ENCODE measurements at places on chromosomes 2 and 18. TPM values are rescaled to one million over a fixed set of nuclear protein-coding genes. Genes with fewer than 3 reads are reported as not detected.

DNA sequence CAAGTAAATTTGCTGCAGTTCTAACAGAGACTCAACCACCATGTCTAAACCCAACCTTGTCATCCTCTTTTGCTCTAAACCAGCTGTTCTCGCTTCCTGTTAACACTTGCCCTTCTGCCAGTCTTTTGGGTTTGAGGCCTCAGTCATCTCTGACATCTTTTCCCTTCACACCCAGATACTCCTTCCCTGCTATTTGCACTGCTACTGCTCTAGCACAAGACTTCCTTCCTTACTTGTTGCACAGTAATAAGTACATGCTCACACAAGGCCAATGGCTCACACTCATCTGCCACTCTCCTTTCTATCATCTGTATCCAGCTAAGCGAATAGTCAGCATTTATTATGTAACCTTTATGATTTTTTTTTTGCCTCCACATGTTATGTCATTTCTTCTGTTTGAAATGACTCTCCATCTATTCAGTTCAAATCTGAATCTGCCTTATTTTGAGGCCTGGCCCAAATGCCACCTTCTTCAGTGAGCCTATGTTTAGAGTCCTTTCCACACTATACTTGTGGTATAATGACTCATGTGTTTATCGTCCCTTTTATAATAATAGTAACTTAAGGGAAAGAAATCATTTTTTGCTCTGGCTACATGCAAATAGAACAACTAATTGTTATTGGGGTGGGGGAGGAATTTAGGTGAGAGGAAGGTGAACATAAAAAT, 22.5 kb upstream of the CDKL4 start:
- H3K27me3 ChIP-seq = peaks cover 1% of the 10 kb centered on the region
- H3K4me3 ChIP-seq = no peak overlapping the region
- H3K36me3 ChIP-seq = no peaks in the 10 kb centered on the region
- H3K4me1 ChIP-seq = peaks cover 17% of the 10 kb centered on the region
- peak overlapping the region; percentile 19 for H3K27ac ChIP-seq
- DNase-seq = no peak

The ACTR3 gene
- 284 TPM for total RNA-seq

GRCh38 chr2:102235042-102235473, 48.2 kb downstream of the IL1RL2 start:
- H3K27ac ChIP-seq = no peak overlapping the region
- DNase-seq = no peak
- H3K4me3 ChIP-seq = no peak overlapping the region
- no peaks in the 10 kb centered on the region for H3K36me3 ChIP-seq

GRCh38 chr18:54222922-54223567, 1.4 kb downstream of the MBD2 start:
- no peaks in the 10 kb centered on the region for H3K36me3 ChIP-seq
- peaks cover 15% of the 10 kb centered on the region for H3K4me1 ChIP-seq
- no peak for DNase-seq
- H3K27me3 ChIP-seq = peaks cover 3% of the 10 kb centered on the region

The SLC5A7 gene
- total RNA-seq = not detected

GRCh38 chr2:47422560-47422959, 19.6 kb downstream of the MSH2 start:
- H3K27me3 ChIP-seq = no peaks in the 10 kb centered on the region
- H3K36me3 ChIP-seq = peaks cover 12% of the 10 kb centered on the region
- H3K27ac ChIP-seq = no peak overlapping the region
- no peak overlapping the region for H3K4me3 ChIP-seq
- DNase-seq = no peak
- no peaks in the 10 kb centered on the region for H3K4me1 ChIP-seq

DNA sequence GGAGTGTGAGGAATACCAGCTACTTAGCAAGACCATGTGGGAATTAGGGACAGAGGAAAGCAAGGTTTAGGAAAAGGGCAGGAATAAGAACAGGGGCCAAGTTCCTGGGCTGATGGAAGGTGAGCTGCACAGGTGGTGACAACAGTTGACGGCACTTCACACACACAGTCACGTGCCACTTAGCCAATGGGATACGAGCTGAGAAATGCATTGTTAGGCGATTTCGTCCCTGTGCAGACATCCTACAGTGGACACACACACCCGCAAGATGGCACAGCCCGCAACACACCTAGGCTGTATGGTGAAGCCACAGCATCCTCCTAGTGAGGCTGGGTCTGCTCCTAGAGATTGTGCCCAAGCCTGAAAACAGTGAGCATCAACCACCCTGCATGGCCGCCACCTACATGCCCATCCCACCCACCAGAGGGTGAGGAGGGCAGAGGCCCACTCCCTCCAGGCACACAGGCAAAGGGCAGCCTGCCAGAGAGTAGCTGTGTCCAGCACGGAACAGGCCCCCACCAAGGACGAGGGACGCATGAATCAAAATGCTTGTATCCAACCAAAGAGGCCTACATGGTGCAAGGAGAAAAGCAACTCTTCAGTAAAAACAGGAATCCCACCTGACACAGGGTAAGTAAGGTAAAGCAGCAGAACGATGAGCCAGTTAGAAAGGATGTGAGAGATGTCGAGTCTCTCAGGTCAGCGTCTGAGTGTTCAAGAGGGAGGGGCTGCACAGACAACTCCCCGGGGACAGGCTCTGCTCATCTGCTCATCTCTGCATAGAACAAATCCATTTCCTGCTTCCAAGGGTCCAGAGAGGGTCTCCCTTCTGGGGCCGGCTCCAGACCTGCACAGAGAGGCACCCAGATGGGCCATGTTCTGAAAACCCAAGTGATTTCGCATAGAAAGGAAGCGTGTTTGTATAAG, 51.3 kb downstream of the ZNF516 start:
- peak overlapping the region; percentile 53 for H3K4me3 ChIP-seq
- peaks cover 46% of the 10 kb centered on the region for H3K4me1 ChIP-seq
- H3K27me3 ChIP-seq = peaks cover 15% of the 10 kb centered on the region
- peak overlapping the region; percentile 2 for H3K27ac ChIP-seq
- no peak for DNase-seq

The DLX1 gene
- total RNA-seq = 0.87 TPM
